ENCODE measurements at places on chromosomes 6 and 20.

DNA sequence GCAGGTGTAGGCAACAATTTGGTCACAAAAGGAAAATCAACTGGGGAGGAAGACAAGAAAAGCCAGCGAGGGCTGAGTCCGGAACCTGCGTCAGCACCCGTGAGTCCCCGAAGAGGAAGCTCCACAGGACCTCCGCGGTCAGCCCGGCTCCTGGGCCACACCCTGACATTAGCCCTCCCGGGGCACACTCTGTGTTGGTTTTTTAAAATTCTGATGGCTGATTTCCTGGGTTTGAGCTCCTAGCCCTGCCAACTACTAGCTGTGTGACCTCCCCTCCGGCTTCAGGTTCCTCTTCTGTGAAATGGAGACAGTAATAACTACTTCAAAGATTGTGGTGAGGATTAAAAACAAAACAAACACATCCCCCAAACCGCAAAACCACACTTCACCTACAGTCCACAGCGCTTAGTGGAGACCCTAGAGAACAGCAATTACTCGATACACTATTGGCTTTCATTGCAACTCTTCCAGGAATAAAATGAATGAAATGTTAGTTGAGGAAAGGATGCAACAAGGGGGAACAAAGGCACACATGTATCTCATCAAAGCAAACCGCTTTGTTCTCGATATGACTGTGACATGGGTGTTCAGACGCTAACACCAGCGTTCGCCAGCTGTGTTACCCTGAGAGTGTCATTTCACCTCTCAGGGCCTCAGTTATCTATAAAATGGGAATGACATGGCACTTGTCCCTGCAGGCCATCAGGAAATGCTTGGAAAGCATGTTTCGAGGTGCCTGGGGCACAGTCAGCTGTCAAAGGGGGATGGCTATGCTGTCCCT, 985 bp downstream of the ZBP1 start:
- no peak for DNase-seq

DNA sequence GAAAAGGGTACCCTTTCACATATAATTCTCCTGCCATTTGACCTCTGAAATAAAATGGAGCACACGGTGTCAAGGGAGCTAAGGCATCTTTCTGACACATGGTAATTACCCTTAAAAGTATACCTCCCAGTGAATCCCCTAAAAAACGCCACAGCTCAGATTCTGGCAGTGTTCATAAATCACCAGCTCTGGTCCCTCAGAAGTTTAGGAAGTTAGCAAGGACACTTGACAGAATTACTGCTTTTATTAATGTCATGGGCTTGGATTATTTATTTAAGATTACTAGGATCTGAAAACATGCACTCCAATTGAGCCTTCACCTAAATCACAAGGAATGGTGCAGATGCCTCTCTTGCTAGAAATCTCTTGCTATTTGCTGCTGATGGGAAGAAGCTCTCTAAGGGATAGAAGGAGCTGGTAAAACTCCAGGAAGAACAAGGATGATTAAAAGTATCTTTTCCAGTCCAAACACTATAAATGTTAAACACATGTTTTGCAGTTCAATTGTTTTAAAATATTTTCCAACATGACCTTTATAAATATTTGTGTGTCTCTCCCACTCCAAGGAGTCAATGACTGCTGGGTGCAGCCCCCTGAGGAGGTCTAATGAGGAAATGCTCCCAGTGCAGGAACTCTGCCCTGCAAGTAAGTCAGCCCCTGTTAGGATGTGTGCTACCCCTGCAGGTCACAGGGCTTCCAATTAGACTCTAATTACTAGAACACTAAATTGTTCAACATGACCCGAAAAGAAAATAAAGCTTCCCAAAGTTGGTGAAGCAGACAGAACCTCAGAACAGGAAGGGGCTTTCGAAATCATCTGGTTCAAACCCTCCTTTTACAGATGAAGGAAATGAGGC, 230.3 kb downstream of the TFAP2A start:
- no peak for DNase-seq

GRCh38 chr6:133100865-133101264, 140.3 kb upstream of the EYA4 start:
- no peak for DNase-seq

DNA sequence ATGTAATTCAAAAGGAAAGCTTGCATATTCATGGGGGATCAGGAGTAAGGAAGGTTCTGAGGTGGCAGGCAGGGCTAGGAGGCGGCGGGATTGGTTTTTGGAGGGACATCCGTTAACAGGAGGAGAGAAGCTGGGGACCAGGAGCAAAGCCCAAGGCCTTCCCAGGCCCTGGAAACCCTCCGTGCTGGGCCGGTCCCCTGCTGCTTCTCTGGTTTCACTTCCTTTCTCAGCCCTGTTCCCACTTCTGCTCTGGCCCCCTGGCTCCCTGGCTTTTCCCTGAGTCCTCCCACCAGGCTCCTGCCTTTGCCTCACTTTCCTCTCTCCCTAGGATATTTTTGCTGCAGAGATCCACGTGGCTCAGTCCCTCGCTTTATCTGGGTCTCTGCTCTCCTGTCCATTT, 26.4 kb upstream of the SALL4 start:
- DNase-seq: no peak

DNA sequence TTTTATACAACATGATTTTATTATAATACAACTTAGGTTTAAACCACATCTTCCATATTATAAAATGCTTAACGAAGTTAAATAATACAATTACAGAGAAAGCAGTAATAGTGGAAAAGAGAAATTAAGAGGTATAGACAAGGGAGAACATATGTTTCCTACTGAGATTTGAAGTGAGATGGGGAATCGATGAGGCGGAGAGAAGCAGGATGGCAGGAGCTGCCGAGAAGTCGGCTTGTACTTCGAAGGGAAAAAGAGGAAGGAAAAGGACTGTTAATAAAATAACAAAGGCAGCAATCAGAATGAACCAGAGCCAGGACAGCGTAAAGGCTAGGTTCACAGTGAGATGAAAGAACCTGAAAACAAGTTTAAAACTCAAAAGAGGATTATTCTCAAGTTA, 15.4 kb downstream of the FBXL4 start:
- no peak for DNase-seq

GRCh38 chr6:32867554-32868256, 13.7 kb downstream of the PSMB9 start:
- DNase-seq: no peak

GRCh38 chr6:27957516-27957915, 475 bp downstream of the OR2B6 start:
- no peak for DNase-seq

- no peak for DNase-seq
Measured at GRCh38 chr6:154861825-154862224, 128.6 kb downstream of the SCAF8 start.

- DNase-seq: no peak
Measured at GRCh38 chr20:6852478-6852877, 85.0 kb downstream of the BMP2 start.

DNA sequence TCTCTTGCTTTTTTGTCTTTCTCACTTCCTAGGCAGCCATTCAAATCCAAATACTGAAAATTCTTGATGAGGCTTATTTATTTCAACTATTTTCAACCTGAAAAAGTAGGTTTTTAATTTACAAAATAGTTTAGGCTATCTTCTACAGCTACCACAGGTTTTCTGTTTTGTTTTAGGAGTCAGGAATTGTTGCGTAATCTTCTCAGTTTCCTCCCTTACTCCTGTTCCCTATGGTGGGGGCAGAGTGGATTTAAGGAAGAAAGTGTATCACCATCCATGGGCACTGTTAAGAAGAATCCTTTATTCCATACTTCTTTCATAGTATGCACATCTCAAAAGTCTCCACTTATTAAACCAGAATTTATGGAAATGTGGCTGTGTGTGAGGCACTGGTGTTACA, 182.4 kb downstream of the KHDC1L start:
- no peak for DNase-seq

GRCh38 chr6:159806021-159806458, 6.0 kb downstream of the PNLDC1 start:
- DNase-seq: no peak

- no peak for DNase-seq
Measured at GRCh38 chr6:35382015-35382414, 39.7 kb downstream of the PPARD start.

GRCh38 chr6:71226151-71226550, 62.5 kb upstream of the OGFRL1 start:
- no peak for DNase-seq
